ENCODE measurements at places on chromosomes 5 and 9.
A peak's percentile ranks its signal among the peaks of the same experiment; 100 is the strongest.

DNA sequence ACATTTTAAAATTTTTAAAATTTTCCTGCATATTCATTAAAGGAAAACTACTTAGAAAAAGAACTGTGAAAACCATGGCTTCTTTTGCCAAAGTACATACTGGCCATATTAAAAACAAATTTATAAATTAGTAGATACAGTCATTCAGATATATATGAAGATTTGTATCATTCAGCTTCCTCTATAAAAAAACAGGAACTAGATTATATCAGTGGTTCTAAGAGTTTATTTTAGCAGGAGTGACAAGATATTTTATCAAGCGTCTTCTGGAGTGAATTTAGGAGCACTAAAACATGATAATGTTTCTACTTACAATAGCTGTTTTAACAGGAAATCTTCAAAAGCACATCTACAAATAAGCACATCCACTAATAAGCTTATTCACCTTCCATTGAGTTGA is 171.4 kb downstream of the RAPGEF6 start:
- DNase-seq, result no peak

DNA sequence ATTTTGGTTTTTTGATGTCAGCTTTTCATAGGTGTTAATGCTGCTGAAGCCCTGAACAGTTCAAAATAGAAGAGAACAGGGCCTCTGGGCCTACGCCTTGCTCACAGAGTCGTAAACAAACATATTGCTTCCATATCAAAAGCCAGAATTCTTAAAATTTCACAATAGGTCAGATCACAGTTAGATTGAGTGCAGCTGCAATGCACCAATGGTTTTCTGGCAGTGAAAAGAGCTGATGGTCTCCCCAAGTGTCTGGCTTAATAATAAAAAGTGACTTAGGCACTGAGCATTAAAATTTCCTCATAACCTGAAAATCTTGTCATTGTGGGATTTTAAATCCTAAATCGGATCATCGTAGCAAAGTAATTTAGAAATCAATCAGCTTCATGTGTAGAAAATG is 493.0 kb downstream of the CAAP1 start:
- no peak for DNase-seq

DNA sequence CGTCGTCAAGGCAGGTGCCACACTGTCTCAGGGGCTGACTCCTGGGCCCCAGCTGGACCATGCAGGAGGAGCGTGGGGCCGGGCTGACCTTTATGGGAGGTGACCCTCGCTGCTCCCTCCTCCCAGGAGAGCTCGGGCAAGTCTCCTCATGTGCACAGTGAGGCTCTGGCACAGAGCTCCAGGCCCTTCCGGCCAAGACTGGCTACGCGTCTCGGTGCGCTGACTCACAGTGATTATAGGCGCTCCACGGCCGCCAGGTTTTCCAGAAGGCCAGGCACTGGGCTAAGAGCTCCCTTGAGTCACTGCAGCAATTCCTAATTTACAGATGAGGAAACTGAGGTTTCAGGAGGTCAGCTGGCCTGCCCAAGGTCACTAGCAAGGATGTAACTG is 47.4 kb downstream of the VAV2 start:
- DNase-seq, result no peak

DNA sequence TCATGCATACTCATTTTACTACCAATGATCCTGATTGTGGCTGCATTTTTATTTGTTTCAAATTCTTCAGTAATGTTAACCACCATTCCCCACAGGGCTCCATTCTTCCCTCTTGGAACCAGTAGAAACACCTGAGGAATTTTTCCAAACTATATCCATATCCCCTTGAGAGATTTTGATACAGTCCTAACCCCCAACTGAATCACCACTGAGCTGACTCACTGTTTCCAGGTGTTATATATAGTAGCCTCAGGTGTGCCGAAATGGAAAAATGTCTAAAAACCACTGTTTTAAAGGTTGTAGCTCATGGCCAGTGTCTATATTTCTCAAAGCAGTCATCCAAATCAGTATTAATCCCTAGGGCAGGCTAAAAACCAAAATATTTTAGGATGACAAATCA is 85.2 kb downstream of the MRPS27 start:
- DNase-seq, result no peak

GRCh38 chr9:2655411-2655901 is 33.9 kb downstream of the VLDLR start:
- peak; percentile 17 for DNase-seq

GRCh38 chr5:149047462-149047861 is 15.4 kb downstream of the SH3TC2 start:
- DNase-seq, result no peak

GRCh38 chr5:128513806-128514205 is 24.2 kb downstream of the FBN2 start:
- no peak for DNase-seq
